Small intestine (tissue), 16 donors: ENCODE measurements at places on chromosomes 7 and 10. TPM values are rescaled to one million over a fixed set of nuclear protein-coding genes. Genes with fewer than 3 reads are reported as not detected.

The CTBP2 gene
- 56.8 TPM for polyA plus RNA-seq

The HTR5A gene
- 0.04 TPM for polyA plus RNA-seq

DNA sequence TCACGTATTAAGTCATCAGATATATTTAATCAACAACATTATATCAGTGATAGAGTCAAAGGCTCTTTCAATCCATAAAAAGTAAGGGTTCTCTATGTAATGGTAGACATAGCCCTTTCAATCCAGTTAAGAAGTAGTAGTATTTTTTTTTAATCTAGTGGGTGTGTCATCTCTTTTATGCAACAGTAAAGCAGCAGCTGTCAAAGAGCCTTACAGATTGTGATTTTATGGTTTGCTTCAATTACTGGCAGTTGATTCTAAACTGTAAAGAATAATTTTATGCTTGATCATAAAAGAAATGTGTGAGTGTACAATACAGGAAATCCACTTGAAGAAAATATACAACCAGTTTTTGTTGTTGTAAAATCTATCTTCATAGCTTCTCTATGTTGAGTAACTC lies 902.6 kb upstream of the MBL2 start:
- no peaks in the 10 kb centered on the region for H3K36me3 ChIP-seq
- no peaks in the 10 kb centered on the region for H3K4me1 ChIP-seq
- no peaks in the 10 kb centered on the region for H3K27me3 ChIP-seq
- no peak for DNase-seq

- no peak overlapping the region for H3K4me3 ChIP-seq
Observed at GRCh38 chr10:122665329-122665860, 34.3 kb downstream of the C10orf120 start.

DNA sequence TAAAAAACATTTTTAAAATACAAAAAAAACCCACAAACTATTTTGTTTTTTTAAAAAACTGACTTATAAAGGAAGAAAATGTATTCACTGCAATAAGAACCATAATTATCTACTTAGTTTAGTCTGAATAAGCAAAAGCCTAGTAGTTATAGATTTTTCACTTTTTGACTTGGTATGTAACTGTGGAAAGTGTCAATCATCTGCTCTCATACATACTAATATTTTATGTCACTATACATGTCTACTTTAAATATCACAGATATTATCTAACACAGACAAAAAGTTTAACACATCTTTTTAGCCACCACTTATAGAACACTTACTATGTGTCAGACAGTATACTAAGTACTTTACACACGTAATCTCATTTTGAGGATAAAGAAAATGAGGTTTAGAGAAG lies 3.2 kb upstream of the JMJD1C start:
- H3K4me1 ChIP-seq: peaks cover 2% of the 10 kb centered on the region
- no peak for DNase-seq
- no peaks in the 10 kb centered on the region for H3K36me3 ChIP-seq
- H3K4me3 ChIP-seq: no peak overlapping the region

DNA sequence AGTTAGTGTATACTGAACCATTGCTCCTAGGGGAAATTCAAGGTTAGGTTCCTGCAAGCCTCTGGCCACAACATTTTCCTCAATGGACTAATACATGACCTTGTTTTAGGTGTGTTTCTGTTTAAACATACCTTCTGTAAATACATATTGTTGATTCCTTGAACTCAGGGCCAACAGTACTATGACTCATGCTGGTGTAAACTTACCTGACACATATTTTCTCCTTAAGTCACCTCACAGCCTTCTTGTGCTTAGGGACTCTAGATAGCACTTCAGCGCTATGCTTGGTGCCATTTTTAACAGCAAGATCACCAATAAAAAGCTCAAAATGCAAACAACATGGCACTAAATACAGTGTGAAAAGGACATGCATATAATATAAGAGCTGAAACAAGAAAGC lies 176.4 kb downstream of the TAX1BP1 start:
- H3K4me3 ChIP-seq: no peak overlapping the region
- no peaks in the 10 kb centered on the region for H3K36me3 ChIP-seq
- no peaks in the 10 kb centered on the region for H3K27me3 ChIP-seq
- H3K27ac ChIP-seq: no peak overlapping the region
- no peak for DNase-seq

- no peak for DNase-seq
- no peaks in the 10 kb centered on the region for H3K27me3 ChIP-seq
- no peak overlapping the region for H3K27ac ChIP-seq
- no peak overlapping the region for H3K4me3 ChIP-seq
Observed at GRCh38 chr7:128877756-128878120, 15.1 kb downstream of the ATP6V1F start.

DNA sequence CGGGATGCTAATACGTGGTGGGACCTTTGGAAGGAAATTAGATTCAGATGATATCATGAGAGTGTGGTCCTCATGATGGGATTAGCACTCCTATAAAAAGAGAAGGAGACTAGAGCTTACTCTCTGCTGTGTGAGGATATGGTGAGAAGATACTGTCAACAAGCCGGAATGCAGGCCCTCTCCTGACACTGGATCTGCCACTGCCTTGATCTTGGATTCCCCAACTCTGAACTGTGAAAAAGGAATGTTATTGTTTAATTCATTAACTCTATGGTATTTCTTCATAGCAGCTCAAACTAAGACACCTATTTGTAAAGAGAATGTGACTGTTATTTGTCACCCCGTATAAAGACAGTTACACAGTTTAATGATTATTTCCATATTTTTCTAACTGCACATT lies 1227.5 kb upstream of the C7orf33 start:
- DNase-seq: no peak
- H3K4me1 ChIP-seq: no peaks in the 10 kb centered on the region
- H3K36me3 ChIP-seq: no peaks in the 10 kb centered on the region
- H3K4me3 ChIP-seq: no peak overlapping the region
- H3K27me3 ChIP-seq: no peaks in the 10 kb centered on the region
- no peak overlapping the region for H3K27ac ChIP-seq

DNA sequence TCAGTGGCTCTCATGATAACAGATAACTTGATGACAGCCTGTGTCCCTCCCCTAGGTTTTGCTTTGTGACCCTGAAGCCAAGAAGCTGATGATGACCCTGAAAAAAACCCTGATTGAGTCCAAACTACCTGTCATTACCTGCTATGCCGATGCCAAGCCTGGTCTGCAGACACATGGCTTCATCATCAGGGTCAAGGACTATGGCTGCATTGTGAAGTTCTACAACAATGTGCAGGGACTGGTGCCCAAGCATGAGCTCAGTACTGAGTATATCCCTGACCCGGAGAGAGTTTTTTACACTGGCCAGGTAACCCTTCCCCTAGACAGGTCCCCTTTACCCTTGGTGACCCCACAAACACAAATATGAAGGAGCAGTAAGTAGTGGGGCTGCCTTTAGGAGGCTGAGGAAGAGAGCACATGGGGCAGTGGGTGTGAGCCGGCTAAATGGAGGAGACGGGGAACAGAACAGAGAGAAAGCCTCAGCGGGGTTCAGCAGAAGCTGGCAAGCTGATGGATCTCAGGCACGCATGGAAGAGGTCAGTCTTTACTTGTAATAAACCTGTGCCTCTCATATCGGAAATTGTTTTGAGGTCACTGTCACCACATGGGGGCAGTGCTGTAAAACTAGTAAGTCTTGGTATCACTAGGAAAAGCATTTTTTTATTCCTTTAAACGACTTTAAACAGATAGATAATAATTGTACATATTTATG lies 20.2 kb downstream of the PDCD11 start:
- peaks cover 28% of the 10 kb centered on the region for H3K36me3 ChIP-seq
- no peak overlapping the region for H3K4me3 ChIP-seq
- H3K27ac ChIP-seq: no peak overlapping the region
- peak; percentile 76 for DNase-seq

- no peak overlapping the region for H3K4me3 ChIP-seq
- H3K27ac ChIP-seq: no peak overlapping the region
- H3K4me1 ChIP-seq: no peaks in the 10 kb centered on the region
- no peaks in the 10 kb centered on the region for H3K36me3 ChIP-seq
Observed at GRCh38 chr10:75999515-76000209, 568.2 kb downstream of the LRMDA start.
